ENCODE measurements at places on chromosomes 7 and 10. TPM values are rescaled to one million over a fixed set of nuclear protein-coding genes. Genes with fewer than 3 reads are reported as not detected.

The ARID5B gene
- 2.5 TPM for polyA plus RNA-seq

- DNase-seq, result no peak
These were observed 3.7 kb upstream of the CDHR1 start for GRCh38 chr10:84190621-84191020.

- DNase-seq, result no peak
These were observed 280.1 kb downstream of the FRMD4A start for GRCh38 chr10:14050598-14050997.

DNA sequence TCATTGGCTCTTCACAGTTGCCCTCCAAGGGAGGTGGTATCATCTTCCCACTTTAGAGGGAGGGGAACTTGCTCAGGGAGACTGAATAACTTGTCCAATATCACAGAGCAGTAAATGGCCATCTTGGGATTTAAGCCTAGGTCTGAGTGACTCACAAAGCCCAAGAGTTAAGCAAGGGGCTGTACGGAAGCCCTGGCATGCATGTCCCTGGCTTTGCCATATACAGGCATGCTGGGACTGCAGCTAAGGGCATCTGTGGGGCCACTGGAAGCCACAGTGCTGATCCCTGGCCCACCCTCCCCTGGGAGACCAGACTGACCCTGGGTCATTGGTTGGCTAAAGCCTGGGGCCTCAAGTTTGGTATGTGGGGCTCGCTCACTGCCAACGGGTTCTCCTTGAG lies 3.1 kb downstream of the VSIR start:
- no peak for DNase-seq

- no peak for DNase-seq
These were observed 44.7 kb downstream of the GRK5 start for GRCh38 chr10:119252051-119252465.

DNA sequence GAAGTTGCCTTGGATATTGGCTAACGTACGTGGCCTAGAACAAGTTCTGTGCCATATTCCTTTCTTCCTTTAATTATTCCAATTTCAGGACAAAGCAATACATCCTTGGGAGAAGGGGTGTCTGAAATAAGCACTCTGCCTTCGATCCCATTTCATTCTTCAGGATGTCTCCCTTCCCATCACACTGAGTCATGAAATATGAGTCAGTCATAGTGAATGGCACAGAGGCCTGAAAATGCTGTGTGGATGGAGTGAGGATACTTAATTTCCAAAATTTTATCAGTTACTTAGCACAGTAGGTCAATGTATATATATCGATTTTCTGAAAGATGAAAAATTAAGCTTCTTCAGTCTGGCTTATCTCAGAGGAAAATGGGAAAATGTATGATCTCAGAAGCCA lies 19.5 kb downstream of the EVX1 start:
- no peak for DNase-seq

Data from brain (organoid and tissue), 16 donors.